Esophagus squamous epithelium (tissue), 5 donors: ENCODE measurements at places on chromosomes 3 and 15.

GRCh38 chr3:129130291-129130813, 8.7 kb upstream of the RAB43 start:
- peaks cover 40% of the 10 kb centered on the region for H3K36me3 ChIP-seq
- no peaks in the 10 kb centered on the region for H3K27me3 ChIP-seq
- H3K27ac ChIP-seq: no peak overlapping the region
- no peak overlapping the region for H3K4me3 ChIP-seq

DNA sequence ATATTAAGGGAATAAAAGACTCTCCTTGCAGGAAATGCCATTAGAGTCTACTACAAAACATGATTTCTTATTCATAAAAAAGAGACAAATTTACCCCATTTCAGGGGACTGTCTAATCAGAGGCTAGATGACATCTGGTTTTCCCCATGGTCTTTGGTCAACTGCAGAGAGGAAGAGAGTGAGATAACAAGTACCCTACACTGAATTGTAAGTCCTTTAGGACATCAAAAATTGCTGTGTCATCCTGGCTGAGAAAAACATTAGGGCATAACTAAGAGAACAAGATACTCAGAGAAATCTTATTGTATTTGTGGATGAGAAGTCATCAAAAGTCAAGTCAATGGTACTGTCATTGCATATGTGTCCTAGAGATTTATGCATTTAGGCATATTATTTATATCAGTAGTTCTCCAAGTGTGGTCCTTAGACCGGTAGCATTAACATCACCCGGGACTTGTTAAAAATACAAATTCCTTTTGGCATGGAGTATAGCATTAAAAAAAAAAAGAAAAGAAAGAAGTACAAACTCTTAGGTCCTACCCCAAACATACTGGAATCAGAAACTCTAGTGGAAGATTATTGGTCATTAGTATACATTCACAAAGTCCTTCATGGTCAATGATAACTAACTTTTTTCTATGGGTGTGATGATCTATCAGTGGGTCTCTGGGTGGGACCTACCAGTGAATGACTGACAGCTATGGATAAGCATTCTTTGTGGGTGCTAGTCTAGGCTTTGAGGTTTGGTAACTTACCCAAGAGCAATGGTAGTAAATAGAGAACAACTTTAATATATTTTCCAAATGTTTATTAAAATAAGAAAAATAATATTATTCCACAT, 29.0 kb upstream of the TBC1D5 start:
- H3K4me3 ChIP-seq: no peak overlapping the region
- no peaks in the 10 kb centered on the region for H3K27me3 ChIP-seq
- H3K36me3 ChIP-seq: no peaks in the 10 kb centered on the region
- no peak for DNase-seq
- H3K4me1 ChIP-seq: no peaks in the 10 kb centered on the region
- H3K27ac ChIP-seq: no peak overlapping the region

DNA sequence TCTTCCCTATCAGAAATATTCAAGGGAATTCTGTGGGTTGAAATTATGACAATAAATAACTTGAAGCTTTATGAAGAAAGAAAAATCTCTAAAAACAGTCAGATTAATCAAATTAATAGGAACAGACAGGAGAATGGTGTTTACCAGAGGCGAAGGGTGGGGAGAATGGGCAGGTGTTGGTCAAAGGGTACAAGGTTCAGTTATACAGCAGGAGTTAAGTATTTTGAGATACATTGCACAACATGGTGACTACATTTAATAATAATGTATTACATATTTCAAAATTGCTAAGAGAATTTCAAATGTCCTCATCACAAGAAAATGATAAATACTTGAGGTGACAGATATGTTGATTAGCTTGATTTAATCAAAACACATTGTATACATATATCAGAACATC, 18.6 kb downstream of the SPCS1 start:
- DNase-seq: no peak
- H3K4me3 ChIP-seq: no peak overlapping the region
- peaks cover 28% of the 10 kb centered on the region for H3K36me3 ChIP-seq
- no peaks in the 10 kb centered on the region for H3K27me3 ChIP-seq
- H3K27ac ChIP-seq: no peak overlapping the region

DNA sequence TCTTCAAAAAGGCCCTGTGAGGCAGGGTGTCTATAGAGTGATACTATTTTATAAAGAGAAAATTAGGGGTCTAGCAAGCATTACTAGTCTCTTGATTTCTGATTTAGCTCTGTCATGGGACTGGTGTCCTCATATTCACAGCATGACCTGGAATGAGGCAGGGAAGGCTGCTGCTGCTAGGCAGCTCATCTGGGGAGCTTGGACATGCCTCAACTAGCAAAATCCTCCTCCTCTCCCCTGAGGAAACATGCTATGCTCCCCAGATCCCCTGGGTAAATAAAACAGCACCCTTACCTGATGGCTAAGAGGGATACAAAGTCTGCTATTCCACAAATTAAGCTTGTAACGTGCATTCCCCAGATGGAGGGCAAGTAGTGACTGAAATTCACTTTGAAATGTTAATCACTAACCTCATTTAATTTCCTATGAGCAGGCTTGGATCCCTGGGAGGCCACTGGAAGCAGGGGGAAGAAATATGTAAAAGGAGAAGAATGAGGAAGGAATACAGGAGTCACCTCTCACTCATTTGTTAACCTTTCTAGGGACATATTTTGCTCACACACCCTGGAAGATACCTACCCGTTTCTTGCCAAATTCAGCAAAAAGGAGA, 709.4 kb downstream of the SQOR start:
- no peaks in the 10 kb centered on the region for H3K27me3 ChIP-seq
- no peak overlapping the region for H3K4me3 ChIP-seq
- no peak for DNase-seq
- H3K27ac ChIP-seq: no peak overlapping the region
- H3K4me1 ChIP-seq: no peaks in the 10 kb centered on the region
- no peaks in the 10 kb centered on the region for H3K36me3 ChIP-seq

- peak overlapping the region; percentile 42 for H3K4me3 ChIP-seq
- peak overlapping the region; percentile 77 for H3K27ac ChIP-seq
- no peak for DNase-seq
- H3K27me3 ChIP-seq: no peaks in the 10 kb centered on the region
- H3K4me1 ChIP-seq: peaks cover 43% of the 10 kb centered on the region
- no peaks in the 10 kb centered on the region for H3K36me3 ChIP-seq
These were observed 26.9 kb upstream of the THRB start for GRCh38 chr3:24521420-24522145.

GRCh38 chr3:122660297-122660974, 20.2 kb upstream of the PARP14 start:
- H3K36me3 ChIP-seq: no peaks in the 10 kb centered on the region
- no peak for DNase-seq
- H3K27ac ChIP-seq: no peak overlapping the region
- H3K4me3 ChIP-seq: no peak overlapping the region
- H3K4me1 ChIP-seq: no peaks in the 10 kb centered on the region
- no peaks in the 10 kb centered on the region for H3K27me3 ChIP-seq

DNA sequence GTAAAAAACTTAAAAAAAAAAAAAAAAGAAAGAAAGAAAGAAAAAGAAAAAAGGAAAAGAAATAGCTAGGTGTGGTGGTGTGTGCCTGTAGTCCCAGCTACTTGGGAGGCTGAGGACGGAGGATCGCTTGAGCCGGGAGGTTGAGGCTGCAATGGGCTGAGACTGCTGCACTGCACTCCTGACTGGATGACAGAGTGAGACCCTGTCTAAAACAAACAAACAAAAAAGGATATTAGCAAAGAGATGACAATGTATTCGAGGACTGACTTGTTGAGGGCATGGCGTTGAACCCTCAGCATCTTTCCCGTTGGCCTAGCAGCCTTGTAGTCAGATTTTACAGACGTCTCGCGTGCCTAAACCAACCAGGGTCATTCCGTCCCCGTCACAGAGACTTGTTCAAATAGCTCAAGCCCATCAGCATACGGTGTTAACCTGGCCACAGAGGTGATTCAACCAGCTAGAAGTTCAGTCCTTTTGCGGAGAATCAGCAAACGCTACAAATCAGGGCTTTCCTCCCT, 528 bp upstream of the NIT2 start:
- no peaks in the 10 kb centered on the region for H3K4me1 ChIP-seq
- peaks cover 9% of the 10 kb centered on the region for H3K36me3 ChIP-seq
- peak overlapping the region; percentile 84 for H3K27ac ChIP-seq
- DNase-seq: no peak
- peak overlapping the region; percentile 72 for H3K4me3 ChIP-seq
- no peaks in the 10 kb centered on the region for H3K27me3 ChIP-seq

DNA sequence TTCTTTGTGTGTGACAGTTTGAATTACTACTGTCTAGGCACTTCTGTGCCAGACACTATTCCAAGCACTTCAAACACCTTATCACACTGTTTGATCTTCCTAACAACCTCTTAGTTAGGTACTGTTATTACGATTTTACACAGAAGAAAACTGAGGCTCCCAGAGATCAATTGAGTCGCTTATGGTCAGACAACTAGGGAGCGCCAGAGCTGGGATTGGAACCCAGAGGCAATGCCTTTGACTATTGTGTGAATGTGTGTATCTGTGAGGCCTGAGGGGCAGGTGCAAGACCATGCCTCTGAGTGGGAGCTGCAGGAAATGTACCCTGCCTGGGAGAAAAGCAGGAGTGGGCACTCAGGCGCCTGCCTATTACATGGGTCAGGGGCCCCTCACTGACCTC, 1.8 kb downstream of the TRH start:
- peaks cover 23% of the 10 kb centered on the region for H3K27me3 ChIP-seq
- H3K4me1 ChIP-seq: peaks cover 19% of the 10 kb centered on the region
- DNase-seq: no peak

DNA sequence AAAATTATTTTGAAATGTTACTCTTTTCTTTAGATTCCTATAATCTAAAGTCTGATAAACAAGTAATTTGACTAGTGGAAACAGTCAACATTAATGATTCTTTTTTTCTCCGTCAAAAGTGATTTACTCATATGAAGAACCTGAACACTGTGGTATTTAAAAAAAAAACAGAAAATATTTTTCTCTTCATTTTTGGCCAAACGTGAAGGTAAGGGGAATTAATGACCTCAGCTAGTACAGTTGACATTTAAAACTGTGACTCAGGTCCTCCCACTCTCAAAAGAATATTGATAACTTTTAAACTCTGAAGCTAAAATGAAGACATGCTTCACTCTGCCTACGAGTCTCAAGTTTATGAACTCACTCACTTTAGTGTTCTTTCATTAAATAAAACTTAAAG, 34.5 kb downstream of the TIGIT start:
- no peak overlapping the region for H3K4me3 ChIP-seq
- no peaks in the 10 kb centered on the region for H3K27me3 ChIP-seq
- H3K36me3 ChIP-seq: peaks cover 3% of the 10 kb centered on the region
- H3K27ac ChIP-seq: no peak overlapping the region

DNA sequence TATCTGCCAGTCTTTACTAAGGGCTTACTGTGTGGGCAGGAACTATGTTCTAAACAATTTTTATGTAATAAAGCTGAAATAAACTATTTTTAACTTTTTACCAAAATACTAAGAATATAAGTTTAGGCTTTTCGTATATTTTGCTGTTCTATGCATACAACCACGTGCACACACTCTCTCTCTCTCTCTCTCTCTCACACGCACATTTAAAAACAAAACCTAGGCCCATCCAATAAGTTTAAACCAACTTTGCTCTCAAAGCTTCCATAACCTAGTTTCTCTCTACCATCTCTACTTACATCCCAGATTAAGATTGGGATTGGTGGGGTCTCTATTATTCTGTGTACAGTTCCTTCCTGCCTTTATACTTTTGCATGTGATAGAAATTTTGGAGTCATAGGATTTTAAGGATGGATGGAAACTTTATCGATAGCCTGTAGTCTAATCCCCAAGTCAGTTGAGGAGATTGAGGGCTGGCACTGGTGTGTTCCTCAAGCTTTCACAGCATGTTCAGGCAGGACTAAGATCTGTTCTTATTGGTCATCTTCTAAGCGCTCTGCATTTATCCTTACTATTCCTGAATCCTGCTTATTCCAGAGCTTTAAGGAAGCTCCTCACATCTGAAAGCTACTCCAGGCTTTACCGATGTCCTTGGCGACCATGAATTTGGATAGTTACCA, 1.8 kb downstream of the GPR171 start:
- H3K27me3 ChIP-seq: no peaks in the 10 kb centered on the region
- DNase-seq: no peak
- no peaks in the 10 kb centered on the region for H3K4me1 ChIP-seq
- H3K4me3 ChIP-seq: no peak overlapping the region
- no peaks in the 10 kb centered on the region for H3K36me3 ChIP-seq
- no peak overlapping the region for H3K27ac ChIP-seq

DNA sequence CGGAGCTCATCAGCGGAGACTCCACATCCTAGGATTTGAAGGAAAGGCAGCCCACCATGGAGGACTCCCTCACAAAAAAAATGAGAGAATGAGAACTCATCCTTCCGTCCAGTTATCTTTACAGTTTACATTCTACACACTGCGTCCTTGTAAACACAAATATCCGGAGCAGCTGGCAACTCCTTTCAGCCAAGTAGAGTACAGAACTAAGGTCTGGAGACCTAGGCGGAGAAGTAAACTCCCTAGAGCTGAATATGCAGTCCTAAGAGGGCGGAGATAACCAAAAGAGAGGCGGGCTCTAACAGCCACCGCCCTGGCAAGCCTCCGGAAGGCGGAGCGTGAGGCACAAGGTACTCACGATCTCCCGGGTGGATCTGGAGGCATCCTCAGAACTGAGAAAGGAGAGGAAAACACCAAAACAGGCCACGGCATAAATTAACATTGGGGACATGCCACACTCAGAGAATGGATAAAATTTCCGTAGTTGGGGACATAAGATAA, 924 bp upstream of the SIN3A start:
- no peaks in the 10 kb centered on the region for H3K27me3 ChIP-seq
- peaks cover 11% of the 10 kb centered on the region for H3K4me1 ChIP-seq
- DNase-seq: peak; percentile 27
- H3K36me3 ChIP-seq: no peaks in the 10 kb centered on the region

GRCh38 chr3:179263134-179263533, 12.2 kb upstream of the KCNMB3 start:
- no peak overlapping the region for H3K27ac ChIP-seq
- DNase-seq: no peak
- no peak overlapping the region for H3K4me3 ChIP-seq
- H3K4me1 ChIP-seq: peaks cover 13% of the 10 kb centered on the region

GRCh38 chr3:72329354-72329753, 518.9 kb downstream of the SHQ1 start:
- no peaks in the 10 kb centered on the region for H3K27me3 ChIP-seq
- no peak overlapping the region for H3K27ac ChIP-seq
- no peak for DNase-seq
- no peak overlapping the region for H3K4me3 ChIP-seq

DNA sequence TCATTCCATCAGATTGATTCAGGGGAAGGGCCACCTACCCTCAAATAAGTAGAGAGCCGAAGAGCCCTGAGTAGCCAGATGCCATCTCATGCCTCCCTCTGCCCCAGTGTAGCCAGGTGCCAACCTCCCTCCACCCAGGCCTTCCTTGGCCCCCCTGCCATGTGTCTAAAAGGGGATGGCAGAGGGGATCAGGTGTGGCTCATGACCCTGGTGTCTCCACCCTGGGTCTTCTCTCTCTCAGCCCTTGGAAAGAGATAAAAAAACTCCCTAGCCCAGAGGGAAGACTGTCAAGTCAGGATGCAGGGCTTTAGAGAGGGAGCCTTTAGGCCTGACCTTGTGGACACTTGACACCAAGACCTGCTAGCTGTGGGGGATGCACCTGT, 5.2 kb downstream of the GRM2 start:
- DNase-seq: no peak
- no peaks in the 10 kb centered on the region for H3K27me3 ChIP-seq
- H3K36me3 ChIP-seq: no peaks in the 10 kb centered on the region
- H3K4me1 ChIP-seq: peaks cover 5% of the 10 kb centered on the region
